Germinal center (tissue), 1 donor: ENCODE measurements at places on chromosomes 4 and X.

GRCh38 chrX:11272290-11272689 is 20.9 kb upstream of the AMELX start:
- DNase-seq, result no peak

GRCh38 chr4:88775529-88775928 is 77.9 kb upstream of the NAP1L5 start:
- DNase-seq, result no peak

DNA sequence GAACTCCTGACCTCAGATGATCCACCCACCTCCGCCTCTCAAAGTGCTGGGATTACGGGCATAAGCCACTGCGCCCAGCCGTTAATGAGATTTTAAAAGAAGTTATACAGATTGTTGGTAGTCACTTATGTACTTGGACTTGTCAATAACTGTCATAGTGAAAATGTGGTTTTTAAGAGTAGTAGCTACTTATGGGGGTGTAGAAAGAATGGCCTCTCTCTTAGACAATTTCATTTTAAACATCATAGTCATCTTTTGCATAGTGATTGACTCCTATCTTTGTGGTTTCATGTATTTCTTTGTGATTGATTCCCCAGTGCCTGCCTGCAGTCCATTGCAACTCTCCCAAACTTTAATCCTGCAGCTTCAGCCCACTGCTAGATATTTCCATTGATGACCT is 17.4 kb downstream of the FAM199X start:
- DNase-seq, result no peak

DNA sequence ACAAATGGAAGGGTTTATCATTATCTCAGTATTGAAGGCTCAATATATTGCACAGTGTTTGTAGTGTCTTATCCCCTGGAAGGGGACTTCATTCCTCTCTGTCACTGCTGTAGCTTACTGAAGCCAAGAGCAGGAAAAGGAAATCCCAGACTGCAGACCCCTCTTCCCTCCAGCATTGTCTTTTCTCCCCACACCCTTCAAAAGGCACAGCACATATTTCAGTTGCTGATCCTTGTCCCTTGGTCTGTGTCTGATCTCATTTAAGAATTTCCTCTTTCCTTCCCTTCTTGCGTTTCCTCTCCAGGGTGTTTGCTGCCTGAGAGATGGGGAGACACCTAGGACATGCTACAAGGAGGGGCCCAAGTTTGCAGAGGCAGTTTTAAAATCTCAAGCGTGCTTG is 40.1 kb downstream of the STIM2 start:
- DNase-seq, result no peak

GRCh38 chr4:176635372-176636261 is 157.1 kb downstream of the VEGFC start:
- DNase-seq, result no peak

DNA sequence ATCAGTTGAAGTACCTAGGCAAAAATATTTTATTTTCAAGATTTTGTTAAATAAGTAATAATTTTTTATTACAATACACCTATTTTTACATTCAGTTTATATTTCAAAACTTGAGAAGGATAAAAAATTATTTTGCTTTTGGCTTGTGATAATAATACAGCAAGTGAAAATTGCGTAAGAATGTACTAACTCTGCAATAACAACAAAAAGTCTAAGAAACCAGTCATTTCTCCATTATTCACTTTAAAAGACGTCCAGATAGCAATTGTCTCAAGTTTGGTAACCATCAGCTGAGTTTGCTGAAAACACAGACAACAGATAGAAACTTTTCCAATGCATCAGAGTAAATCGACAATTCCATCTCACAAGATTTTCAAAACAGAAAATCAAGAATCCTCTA is 12.1 kb downstream of the CXCL8 start:
- DNase-seq, result no peak
